ENCODE measurements at places on chromosomes 2 and 18.

DNA sequence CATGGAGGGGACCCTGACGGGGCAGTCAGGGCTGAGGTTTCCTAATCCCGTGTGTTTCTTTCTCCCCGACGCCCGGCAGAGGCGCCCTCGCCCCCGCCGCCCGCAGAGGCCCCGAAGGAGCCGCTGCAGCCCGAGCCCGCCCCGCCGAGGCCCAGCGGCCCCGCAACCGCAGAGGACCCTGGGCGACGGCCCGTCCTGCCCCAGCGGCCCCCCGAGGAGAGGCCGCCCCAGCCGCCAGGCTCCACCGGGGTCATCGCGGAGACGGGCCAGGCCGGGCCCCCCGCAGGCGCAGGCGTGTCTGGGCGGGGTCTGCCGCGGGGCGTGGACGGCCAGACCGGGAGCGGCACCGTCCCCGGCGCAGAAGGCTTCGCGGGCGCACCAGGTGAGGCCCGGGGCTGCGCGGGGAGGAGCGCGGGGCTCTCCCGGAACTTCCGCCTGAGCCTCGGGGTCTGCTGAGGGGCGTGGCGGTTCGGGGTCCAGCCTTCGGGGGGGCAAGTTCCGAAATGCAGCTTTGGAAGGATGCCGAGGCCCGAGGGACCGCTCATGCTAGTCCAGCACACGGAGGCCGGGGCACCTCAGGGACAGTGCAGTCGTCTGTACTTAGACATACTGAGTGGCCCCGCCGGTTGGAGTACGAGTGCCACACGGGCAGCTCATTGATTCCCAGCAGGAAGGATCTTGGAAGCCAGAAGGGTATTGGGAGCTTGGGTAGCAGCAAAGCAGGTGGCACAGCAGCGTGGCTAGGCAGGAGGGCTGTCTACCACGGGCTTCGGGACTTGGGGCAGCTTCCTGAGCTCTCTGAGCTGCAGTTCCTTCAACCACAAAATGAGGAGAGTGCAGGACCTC, 60.1 kb downstream of the EMILIN2 start:
- no peak for DNase-seq

DNA sequence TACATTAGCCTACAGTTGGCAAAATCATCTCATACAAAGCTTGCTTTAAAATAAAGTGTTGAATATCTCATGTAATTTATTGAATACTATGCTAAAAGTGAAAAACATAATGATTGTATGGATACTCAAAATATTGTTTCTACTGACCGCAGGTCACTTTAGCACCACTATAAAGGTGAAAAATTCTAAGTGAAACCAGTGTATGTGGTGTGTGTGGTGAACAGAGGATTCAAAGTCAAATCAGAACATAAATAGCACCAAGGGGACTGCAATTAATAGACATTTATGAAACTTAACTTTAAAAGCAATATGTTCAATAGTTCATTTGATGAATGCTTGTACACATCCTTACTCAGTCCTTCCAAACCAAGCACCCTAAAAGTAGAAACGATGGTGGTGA, 145.8 kb downstream of the AKAIN1 start:
- no peak for DNase-seq

DNA sequence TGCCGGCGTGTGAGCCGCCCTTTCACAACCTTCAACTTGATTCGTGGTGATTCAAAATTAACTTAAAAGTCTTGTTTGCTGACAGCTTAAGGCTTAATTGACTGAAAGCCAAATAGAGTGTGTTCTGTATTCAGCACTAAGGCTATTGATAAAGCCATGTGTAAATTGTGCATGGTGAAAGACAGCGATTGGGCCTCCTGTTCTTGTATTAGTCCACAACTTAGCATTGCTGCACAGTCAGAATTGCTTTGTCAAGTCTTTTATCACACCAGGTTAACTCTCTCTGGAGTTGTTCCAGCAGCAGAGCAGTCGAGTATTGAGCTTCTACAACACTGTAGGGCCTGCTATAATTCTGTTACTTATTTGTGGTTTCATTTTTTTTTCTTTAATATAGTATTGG, 210.1 kb downstream of the WDR7 start:
- peak; percentile 59 for DNase-seq

- DNase-seq, result peak; percentile 68
These were observed 134.8 kb upstream of the THUMPD2 start for GRCh38 chr2:39913648-39914461.
